ENCODE measurements at places on chromosomes 13 and 19. TPM values are rescaled to one million over a fixed set of nuclear protein-coding genes. Genes with fewer than 3 reads are reported as not detected.

ELSPBP1 gene
- not detected for total RNA-seq

GRCh38 chr13:95833719-95834118 is 156.8 kb downstream of the DNAJC3 start:
- no peak overlapping the region for H3K27ac ChIP-seq
- no peak for DNase-seq
- no peaks in the 10 kb centered on the region for H3K27me3 ChIP-seq
- H3K36me3 ChIP-seq = peaks cover 4% of the 10 kb centered on the region

DNA sequence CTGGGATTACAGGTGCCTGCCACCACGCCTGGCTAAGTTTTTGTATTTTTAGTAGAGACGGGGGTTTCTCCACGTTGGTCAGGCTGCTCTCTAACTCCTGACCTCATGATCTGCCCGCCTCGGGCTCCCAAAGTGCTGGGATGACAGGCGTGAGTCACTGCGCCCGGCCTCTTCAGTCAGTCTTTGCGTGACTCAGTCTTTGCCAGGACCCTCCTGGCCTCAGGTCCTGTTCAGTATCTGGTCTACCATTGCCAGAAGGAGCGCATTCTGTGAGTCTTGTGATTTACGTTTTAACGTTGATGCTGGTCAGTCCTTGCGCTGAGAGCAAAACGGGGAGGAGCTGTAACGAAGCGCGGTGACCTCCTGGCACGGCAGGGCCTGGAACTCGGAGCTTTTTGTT is 7.6 kb upstream of the HMG20B start:
- no peaks in the 10 kb centered on the region for H3K27me3 ChIP-seq
- H3K36me3 ChIP-seq = no peaks in the 10 kb centered on the region
- no peak for DNase-seq
- H3K4me3 ChIP-seq = no peak overlapping the region

DNA sequence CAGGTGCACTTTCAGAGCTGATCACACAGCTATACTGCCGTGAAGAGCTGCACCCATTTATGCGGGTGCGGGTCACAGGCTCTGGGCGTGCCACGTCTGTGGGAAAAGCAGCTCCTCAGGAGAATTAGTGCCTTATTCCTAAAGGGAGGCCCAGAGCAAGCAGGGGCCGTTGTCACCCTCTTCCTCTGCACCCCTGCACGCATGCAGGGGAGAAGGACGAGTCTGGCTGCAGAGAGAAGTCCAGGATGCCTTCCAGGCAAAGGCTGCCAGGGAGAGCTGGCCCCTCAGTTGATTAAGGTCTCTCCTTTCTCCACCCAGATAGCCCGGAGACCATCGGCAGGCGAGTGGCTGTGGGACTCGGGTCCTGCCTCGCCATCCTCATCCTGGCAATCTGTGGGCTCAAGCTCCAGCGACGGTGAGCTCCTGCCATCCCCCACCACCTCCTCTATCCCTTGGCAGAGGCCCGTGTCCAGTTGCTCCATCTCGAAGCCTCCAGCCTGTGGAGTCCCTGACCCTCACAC is 3.1 kb upstream of the FFAR1 start:
- no peak overlapping the region for H3K4me3 ChIP-seq
- no peaks in the 10 kb centered on the region for H3K36me3 ChIP-seq
- no peak overlapping the region for H3K27ac ChIP-seq
- DNase-seq = peak; percentile 36
- H3K4me1 ChIP-seq = no peaks in the 10 kb centered on the region

DNA sequence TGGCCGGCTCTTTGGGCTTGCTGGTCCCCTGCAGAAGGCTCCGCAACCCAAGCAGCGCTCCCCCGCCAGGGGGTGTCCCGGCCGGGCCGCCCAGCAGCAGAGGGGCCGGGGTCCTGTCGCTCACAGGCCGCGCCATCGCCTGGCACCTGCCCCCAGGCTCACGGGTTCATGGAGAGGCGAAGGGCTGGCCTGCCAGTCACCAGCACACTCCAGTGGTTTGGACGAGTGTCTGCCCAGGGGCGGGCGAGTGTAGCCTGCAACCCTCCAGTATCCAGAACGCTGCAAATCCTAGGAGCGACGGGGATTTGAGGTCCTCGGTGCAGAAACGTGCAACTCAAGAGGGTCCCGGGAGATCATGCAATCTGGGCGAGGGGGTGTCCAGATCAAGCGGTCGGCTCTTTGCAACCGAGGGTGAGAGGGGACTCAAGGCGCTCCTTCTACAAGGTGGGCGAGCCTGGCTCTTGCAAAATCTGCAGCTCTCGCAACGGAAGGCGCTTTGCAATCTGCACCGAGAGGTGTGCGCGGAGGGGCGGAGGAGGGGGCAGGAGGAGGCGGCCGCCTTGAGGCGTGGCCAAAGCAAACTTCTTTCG is at the start of gene DBP:
Gene DBP (minus strand): TSS at position 521 of the 590 bp plus-strand sequence. CDS start 385 bp downstream, at position 136.
- peaks cover 58% of the 10 kb centered on the region for H3K4me1 ChIP-seq
- H3K36me3 ChIP-seq = peaks cover 6% of the 10 kb centered on the region
- peak within 1 kb of the TSS; percentile 82 for H3K4me3 ChIP-seq
- no peak for DNase-seq
- no peaks in the 10 kb centered on the region for H3K27me3 ChIP-seq
- peak within 1 kb of the TSS; percentile 94 for H3K27ac ChIP-seq

FCHO1 gene
- 48.2 TPM for total RNA-seq

C1QTNF9 gene
- 0.49 TPM for total RNA-seq

CEACAM20 gene
- total RNA-seq = not detected

- no peaks in the 10 kb centered on the region for H3K27me3 ChIP-seq
- no peaks in the 10 kb centered on the region for H3K4me1 ChIP-seq
- H3K27ac ChIP-seq = no peak overlapping the region
- H3K4me3 ChIP-seq = no peak overlapping the region
- no peaks in the 10 kb centered on the region for H3K36me3 ChIP-seq
Observed at GRCh38 chr13:34833562-34834182, 108.4 kb upstream of the NBEA start.

GRCh38 chr13:46149272-46150133 is 32.5 kb downstream of the LCP1 start:
- H3K4me3 ChIP-seq = no peak overlapping the region
- DNase-seq = no peak
- no peaks in the 10 kb centered on the region for H3K36me3 ChIP-seq

DNA sequence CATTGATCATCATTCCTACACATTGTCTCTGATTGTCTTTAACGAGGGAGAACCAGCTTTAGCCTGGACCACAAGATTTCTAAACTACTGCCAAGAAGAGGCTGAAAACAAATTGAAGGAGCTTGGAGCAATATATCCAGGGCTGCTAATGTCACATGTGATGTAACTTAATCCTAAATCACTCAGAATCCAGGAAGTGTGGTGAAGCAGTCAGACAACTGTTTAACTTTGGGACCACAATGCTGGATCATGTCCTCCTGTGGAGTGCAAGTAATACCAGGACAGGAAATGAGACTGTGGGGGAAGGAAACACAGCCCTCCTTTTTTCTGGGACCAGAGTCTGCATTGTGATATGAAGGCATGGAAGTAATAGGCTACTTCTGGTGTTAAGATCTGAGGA is 430.2 kb downstream of the KCTD12 start:
- H3K36me3 ChIP-seq = no peaks in the 10 kb centered on the region
- H3K4me3 ChIP-seq = no peak overlapping the region
- H3K27ac ChIP-seq = no peak overlapping the region
- H3K4me1 ChIP-seq = no peaks in the 10 kb centered on the region
- no peaks in the 10 kb centered on the region for H3K27me3 ChIP-seq
- DNase-seq = no peak

DNA sequence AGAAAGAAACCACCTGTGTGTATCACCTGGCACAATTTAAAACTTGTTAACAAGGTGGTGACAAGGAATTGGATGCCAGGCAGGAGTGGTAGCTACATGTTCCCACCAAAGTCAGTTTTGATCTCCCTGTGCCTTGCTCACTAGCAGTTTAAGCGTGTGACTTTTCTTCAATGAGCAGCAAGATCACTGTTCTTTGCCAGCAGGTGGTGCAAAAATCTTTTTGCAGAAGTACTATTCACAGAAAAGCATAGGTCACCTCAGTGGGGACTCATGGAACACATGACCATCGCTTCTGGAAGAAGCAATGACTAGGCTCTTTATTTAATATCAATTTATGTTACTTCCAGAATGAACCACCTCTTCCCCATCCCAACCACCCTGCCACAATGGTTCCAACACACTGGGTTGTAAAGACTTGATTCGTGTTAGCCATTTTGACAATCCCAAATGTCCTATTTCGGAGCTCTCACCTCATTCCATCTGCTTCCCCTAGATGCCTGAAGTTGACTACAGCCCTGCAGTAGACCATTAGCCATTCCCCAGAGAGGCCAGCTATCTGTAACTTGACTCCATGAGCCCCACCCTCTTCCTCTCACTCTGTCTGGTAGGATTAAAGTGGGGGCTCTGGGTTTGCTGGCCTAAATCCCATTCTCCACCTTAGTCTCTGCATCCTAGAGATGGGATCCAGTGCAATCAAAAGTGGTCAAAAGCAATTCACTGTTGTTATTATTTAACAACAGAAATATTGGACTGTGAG is 59.1 kb upstream of the TNFRSF19 start:
- H3K27ac ChIP-seq = peak overlapping the region; percentile 75
- no peaks in the 10 kb centered on the region for H3K27me3 ChIP-seq
- no peaks in the 10 kb centered on the region for H3K36me3 ChIP-seq
- DNase-seq = no peak

DNA sequence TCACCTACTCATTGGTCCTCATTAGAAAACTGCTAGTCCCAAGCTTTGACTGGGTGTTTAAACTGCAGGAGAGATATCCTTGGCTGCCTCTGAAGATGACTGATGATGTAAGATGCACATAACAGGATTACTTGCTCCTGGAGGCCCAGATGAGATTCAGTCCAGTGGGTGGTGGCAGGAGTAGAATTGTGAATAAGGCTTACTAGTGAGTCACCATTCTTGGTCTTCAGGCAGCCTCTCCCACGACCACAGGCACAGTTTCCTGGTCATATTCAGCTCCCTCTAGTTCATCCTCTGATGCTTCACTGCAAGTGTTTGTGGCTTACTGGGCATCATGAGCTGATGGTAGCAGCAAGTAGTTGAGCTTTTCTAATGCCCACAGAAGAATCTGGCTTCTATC is 12.1 kb downstream of the SERTM1 start:
- no peak overlapping the region for H3K27ac ChIP-seq
- H3K27me3 ChIP-seq = no peaks in the 10 kb centered on the region
- no peak for DNase-seq
- H3K4me1 ChIP-seq = no peaks in the 10 kb centered on the region
- no peaks in the 10 kb centered on the region for H3K36me3 ChIP-seq

DNA sequence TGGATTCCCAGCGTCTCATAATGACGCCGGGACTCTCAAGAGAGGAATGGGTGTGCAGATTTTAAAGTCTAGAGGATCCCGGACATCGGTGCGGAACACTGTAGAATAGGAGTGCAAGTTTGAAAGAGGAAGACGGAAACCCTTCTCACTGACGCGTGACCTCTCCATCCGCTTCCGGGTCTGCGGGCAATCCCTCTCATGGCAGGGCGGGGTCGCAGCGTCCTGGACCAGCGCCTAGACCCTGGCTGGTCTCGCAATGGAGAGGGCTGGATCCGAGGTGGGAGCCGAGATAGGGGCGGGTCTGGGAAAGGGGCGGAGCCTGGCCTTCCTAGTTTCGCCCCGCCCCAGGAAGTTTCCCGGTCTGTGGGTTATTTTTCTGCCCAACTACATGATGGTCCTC is 4.6 kb upstream of the ZNF845 start:
- peaks cover 26% of the 10 kb centered on the region for H3K27me3 ChIP-seq
- no peaks in the 10 kb centered on the region for H3K36me3 ChIP-seq
- no peak overlapping the region for H3K27ac ChIP-seq
- no peak for DNase-seq

DNA sequence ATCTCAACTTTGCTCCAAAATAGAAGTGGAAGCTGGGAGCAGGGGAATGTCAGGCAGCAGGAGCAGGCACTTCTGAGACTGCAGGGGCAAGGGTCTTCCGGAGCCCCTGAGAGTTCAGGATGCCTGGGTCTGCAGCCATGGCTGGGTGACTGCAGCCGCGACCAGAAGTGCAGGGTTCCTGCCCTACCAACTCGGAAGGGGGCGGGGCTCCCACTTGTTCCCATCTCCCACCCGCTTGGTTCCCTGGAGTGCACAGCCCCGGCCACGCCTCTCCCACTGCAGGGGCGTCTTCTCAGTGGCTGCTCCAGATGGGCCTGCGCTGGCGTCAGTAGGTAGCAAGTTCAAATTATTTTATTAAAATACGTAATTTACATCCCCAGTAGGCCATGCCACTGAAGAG is 1631.7 kb downstream of the OLFM4 start:
- H3K4me3 ChIP-seq = no peak overlapping the region
- no peak for DNase-seq
- H3K36me3 ChIP-seq = no peaks in the 10 kb centered on the region

DNA sequence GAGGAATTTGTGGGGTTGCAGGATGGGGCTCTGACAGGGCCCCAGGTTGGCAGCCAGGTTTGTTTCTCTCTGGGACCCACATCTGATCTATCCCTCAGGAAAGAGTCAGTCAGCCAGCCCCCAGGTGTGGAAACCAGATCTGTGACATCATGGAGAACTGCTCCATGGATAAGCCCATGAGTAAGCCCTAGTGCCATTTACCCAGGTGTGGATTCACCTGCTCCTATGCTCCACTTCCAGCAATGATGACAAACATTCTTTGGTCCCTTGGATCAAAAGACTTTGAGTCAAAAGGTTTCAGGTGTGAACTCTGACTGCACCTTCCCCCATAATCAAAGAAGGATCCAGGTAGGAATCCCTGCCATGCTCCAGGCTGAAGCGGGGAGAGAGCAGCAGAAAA is 26.9 kb upstream of the IGFL4 start:
- H3K27me3 ChIP-seq = peaks cover 32% of the 10 kb centered on the region
- H3K4me3 ChIP-seq = no peak overlapping the region
- H3K4me1 ChIP-seq = peaks cover 31% of the 10 kb centered on the region
- no peak for DNase-seq
- H3K36me3 ChIP-seq = no peaks in the 10 kb centered on the region
- H3K27ac ChIP-seq = no peak overlapping the region

C19orf67 gene
- total RNA-seq = not detected

GRCh38 chr19:39915101-39915847 is 19.2 kb downstream of the FCGBP start:
- H3K36me3 ChIP-seq = no peaks in the 10 kb centered on the region
- peak; percentile 78 for DNase-seq
- H3K4me3 ChIP-seq = no peak overlapping the region
- no peak overlapping the region for H3K27ac ChIP-seq

DNA sequence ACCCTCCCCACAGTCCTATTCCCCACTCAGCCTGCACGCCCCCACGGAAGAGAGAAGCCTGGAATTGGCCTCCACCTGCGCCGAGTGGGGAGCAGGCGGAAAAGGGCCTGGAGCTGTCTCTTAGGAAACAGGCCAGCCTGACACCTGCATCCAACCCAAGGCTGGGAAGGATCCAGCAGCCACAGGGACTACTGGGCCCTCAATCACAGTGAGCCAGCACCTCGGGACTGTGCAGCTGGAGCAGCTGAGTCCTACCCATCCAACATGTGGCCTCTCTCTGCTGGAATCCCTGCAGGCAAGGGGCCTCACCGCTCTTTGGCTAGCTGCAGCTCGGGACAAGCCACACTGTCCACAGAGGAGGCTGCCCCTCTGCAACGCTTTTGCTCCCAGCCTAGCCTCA is 8.3 kb upstream of the EPHX3 start:
- H3K4me1 ChIP-seq = no peaks in the 10 kb centered on the region
- H3K36me3 ChIP-seq = peaks cover 96% of the 10 kb centered on the region
- no peak for DNase-seq

Data from suprapubic skin (tissue), 4 donors.